Esophagus mucosa (tissue), 1 donor: ENCODE measurements at places on chromosomes 7 and 10.
A peak's percentile ranks its signal among the peaks of the same experiment; 100 is the strongest.

DNA sequence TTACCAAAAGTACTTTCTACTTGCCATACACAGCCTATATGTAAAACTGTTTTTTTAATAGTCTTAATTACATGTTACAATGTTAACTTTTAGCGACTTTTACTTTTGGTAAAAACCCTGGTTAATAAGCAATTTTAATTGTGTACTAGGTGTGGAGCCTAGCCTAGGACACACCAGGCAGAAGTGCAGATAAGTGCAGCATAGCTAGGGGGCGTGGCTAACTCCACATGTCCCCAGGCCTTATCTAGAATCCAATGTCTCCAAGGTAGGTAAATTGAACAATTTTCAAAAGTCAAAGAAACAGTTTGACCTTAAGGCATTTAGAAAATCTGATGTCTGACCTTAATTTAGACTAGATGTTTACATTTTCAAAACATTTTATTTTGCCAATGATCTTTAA is 858.7 kb downstream of the CCSER2 start:
- ATAC-seq, result no peak

DNA sequence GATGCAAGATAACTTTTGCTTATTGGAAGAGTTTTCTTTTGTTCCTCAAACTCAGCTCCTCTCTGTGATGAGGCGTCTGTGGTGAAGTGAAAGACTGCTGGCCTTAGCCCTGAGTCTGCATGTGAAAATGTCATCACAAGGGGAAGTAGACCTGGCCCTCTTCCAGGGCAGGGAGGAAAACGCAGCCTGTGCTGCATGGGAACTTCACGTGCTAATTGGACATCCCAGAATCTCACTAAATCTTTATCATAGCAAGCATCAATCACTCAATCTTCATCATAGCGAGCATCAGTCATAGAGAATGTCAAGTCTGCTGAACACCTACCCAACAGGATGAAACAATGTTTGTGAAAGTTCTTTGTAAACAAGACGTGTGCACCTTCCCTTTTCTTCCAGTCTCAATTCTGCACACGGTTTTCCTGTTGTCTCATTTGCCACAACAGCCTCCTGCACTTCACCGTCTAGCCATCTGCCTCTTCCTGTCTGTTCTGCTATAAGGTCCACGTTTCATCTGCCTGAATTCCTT is 314.6 kb downstream of the FRMD4A start:
- ATAC-seq, result no peak

DNA sequence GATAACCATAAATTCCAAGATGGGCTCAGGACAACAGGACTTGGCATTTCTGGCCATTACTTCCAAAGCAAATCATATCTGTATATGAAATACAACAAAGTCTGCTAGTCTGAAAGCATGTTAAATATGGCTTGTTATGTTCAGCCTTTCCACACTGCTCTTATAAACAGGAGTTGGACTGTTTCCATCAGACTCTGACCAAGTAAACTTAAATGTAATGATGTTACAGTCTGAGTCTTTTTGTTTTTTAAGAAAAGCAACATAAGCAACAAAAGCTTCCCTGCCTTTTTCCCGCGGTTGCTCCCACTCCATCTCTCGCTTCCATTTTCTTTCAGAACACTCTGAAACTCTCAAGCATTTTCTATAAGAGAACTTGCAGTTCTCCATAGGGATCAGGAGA is 8.1 kb upstream of the CDCA7L start:
- no peak for ATAC-seq

- ATAC-seq, result no peak
Observed at GRCh38 chr10:60334991-60335390, 54.7 kb downstream of the ANK3 start.

DNA sequence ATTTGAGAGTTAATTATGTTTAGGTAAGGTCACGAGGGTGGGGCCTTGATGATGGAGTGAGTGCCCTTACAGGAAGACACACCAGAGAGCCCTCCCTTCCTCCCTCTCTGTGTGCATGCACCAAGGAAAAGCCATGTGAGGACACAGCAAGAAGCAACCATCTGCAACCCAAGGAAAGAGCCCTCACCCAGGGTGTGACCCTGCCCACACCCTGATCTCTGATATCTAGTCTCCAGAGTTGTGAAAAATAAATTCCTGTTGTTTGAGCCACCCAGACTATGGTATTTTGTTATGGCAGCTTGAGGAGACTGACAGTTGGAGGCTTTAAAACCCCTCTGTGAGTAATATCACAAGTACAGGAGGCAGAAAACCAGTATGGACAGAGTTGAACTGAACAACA is 15.0 kb upstream of the MCM10 start:
- ATAC-seq, result peak; percentile 67

GRCh38 chr10:92327445-92328433 is 36.8 kb downstream of the MARCHF5 start:
- no peak for ATAC-seq

- no peak for ATAC-seq
Observed at GRCh38 chr10:14800397-14800796, 25.7 kb upstream of the FAM107B start.

DNA sequence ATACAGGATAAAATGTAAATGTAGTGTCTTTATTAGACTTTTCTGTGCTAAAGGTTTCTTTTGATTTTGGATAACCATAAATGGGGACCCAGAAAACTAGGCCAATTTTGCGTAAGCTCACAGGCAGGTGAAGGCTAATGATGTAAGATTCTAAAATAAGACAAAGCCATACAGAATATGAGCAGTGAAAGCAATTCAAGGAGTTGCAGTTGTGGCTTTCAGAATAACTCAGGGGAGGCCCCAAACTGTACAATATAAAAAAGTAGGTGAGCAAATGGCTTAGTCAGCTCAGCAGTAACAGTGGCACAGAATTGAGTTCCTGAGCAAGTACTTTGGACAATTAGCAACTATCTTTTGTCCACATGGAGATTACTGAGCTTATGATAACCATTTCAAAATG is 81.7 kb upstream of the NRP1 start:
- no peak for ATAC-seq

GRCh38 chr7:36037121-36037662 is 115.9 kb upstream of the EEPD1 start:
- ATAC-seq, result peak; percentile 65

GRCh38 chr7:54015251-54015650 is 526.9 kb upstream of the VSTM2A start:
- ATAC-seq, result no peak

DNA sequence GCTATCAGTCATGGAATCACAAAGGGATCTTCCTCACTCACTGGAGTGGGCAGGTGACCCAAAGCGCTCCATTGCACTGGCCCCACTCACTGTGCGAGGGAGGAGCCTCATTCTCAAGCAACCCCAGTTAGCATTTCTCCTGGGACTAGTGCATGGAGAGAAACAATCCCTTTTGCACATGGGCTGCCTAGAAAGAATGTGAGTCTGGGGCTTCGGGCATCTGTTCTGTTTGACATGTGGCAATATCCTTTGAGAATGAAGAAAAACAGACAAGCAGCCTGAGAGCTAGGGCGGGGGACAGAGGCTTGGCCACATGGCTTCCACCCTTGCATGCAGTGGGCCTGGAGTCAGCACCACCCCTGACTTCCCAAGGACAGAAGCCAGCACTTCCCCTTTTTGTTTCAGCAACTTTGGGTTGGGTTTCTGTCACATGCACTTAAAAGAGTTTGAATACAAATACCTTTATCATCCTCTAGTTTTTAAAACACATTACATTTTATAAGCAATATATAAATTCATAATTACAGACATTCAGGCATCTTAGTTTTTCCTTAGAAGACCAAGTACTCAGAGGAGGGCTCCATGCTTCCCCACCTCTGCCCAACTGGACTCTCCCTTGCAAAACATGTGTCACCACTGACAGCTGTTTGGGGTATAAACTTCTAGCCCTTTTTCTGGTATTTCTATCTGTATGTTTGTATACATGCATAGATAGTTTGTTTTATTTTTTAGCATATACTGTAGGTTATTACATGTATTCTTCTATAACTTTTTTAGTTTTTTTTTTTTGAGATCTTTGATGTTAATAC is 73.8 kb downstream of the RBM20 start:
- ATAC-seq, result no peak

DNA sequence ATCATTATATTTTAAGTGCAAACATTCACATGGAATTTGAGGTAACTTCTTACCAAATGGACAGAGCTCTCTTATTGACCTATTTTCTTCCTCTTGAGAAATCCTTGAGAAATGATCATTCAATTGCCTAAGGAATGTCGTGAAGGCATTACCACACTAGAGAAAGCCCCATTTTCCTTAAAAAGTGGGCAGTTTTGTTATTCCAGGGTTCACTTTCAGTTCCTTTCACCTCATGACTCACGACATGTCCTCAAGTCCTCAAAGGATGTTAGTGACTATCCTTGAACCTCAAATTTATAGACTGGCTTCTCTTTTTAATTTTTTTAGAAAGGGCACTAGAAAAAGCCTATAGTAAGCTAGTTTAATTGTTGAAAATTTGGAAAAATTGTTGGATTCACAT is 40.4 kb upstream of the SMIM30 start:
- ATAC-seq, result no peak

GRCh38 chr7:114182837-114183236 is 231.8 kb upstream of the FOXP2 start:
- no peak for ATAC-seq

GRCh38 chr7:112089551-112089950 is 116.6 kb downstream of the DOCK4 start:
- no peak for ATAC-seq

- ATAC-seq, result no peak
Observed at GRCh38 chr10:11796474-11796873, 26.7 kb upstream of the PROSER2 start.

- no peak for ATAC-seq
Observed at GRCh38 chr10:119418362-119418761, 124.2 kb downstream of the RGS10 start.

GRCh38 chr10:103739039-103739764 is 116.2 kb downstream of the SH3PXD2A start:
- no peak for ATAC-seq
